ENCODE measurements at places on chromosomes 1 and 21.

GRCh38 chr21:14487490-14488432 is 58.4 kb downstream of the SAMSN1 start:
- DNase-seq: no peak

DNA sequence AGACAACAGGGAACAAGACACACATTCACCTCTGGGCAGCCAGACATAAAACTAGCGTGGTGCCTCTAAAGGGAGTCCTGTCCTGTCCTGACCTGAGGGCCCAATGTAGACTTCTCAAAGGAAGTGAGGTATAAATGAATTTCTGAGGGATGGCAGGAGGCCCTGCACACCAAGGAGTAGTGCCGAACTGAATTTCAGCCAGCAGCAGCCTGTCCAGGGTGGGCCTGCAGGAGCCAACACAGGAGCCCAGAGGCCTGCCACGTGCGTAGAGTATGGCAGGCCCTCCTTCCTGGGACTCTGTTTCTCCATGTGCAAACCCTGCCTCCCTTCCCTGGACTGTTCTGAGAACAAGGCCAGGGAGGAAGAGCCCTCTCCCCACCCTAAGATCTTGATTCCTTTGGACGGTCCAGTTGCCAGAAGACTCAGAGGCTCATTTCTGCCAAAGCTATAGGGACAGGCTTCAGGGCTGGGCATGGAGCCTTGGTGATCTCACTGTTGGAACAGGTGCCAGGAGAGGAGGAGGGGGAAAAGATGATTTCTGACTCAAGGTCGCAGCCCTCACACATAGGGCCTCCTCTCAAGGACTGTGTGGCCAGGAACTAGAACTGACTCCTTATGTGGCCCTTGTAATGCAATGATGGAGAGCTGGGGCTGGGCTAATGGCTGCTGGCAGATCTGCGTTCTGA is 1.8 kb upstream of the FABP3 start:
- DNase-seq: no peak

DNA sequence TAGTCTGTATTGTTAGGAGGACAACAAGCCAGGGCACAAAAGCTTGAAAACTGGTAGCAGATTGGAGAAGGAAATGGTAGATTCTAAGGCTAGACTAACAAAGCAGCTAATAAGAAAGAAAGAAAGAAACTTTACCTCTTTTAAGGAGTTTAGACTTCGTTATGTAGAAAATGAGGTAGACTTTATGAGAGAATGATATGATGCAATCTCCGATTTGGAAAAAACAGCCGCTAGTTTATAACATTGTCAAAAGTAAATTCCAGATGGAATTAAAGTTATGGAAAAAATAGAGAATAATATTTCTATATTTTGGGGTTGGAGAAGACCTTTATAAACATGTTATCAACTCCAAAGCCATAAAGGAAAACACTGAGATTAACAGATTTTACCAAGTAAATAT is 67.0 kb downstream of the CAMSAP2 start:
- DNase-seq: no peak

DNA sequence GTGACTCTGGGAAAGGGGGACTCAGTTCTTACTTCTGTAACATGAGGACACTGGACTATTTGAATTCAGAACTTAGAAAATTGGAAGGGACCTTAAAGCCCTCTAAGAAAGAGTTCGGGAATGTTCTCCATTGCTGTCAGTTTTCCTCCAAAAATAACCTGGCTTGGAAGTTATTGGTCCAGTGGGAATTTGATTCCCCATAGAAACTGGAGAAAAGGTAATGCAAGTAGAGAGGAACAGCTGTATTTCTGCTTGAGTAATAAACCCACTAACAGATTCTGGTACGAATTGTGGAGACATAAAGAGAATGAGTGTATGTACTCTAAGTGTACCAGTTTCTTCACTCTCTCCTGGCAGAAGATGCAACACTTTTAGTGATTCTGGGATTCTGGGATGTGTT is 1.8 kb downstream of the ZBED6 start:
- no peak for DNase-seq

- no peak for DNase-seq
These were observed 29.3 kb downstream of the SLC9C2 start for GRCh38 chr1:173573596-173573995.

DNA sequence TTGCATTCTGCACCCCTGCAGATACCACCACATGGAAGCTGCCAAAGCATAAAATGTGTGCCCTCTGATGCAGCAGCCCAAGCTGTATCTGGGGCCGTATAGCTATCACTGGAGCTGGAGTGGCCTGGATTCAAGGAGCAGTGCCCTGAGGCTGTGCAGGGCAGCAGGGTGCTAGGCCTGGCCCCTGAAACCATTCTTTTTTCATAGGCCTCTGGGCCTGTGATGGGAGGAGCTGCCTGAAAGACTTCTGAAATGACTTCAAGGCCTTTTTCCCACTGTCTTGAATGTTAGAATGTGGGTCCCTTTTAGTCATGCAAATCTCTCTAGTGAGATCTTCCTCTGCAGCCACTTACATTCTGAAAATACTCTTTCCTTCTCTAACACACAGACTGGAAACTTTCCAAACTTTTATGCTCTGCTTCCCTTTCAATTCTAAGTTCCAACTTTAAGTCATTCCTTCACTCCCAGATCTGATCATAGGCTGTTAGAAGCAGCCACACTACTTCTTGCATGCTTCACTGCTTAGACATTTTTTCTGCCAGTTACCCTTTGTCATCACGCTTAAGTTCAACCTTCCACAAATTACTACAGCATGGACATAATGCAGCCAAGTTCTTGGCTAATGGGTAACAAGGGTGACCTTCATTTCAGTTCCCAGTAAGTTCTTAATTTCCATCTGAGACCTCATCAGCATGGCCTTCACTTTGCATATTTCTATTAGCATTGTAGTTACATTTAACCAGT is 42.4 kb downstream of the DRAM2 start:
- no peak for DNase-seq

DNA sequence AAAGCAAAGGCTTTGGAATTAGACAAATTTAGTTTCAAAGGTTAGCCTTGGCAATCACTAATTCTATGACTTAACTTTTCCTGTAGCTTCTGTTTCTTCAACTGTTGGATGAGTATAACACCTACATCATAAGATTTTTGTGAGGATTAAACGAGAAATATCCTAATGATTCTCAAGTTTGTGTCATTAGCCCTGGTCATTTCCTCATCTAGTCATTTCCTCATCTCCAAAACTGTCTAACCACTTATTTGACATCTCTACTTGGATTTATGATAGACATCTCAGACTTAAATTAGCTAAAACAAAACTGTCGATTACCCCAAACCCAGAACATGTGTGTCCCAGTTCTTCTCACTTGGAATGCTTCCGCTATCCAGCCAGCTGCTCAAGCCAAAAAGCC is 80.2 kb upstream of the CHODL start:
- no peak for DNase-seq

DNA sequence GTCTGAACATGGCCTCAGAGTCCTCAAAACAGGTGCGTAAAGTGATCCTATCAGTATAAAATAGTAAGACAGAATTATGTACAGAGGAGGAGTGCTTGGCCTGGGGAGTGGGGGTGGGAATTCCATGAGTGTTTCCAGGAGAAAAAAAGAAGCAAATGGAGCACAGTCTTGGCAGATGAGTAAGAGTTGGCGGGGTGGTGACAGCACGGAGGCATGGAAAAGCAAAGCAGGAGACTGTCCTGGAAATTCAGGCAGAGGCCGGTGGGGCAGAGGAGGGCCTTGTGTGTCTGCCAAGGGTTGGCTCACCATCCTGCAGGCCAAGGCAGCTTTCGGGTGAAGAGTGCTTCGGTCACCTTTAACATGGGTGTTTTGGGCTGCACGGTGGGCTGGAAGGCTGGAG is 63.4 kb downstream of the OPTC start:
- DNase-seq: no peak

GRCh38 chr21:19321688-19322087 is 918.1 kb upstream of the TMPRSS15 start:
- DNase-seq: no peak

Measured in right renal pelvis (tissue), 4 donors.